ENCODE measurements at places on chromosomes 11 and 22.

- no peak for DNase-seq
Observed at GRCh38 chr11:70205766-70206165, 2.7 kb downstream of the FADD start.

- no peak for DNase-seq
Observed at GRCh38 chr11:27786864-27787263, 86.6 kb upstream of the BDNF start.

DNA sequence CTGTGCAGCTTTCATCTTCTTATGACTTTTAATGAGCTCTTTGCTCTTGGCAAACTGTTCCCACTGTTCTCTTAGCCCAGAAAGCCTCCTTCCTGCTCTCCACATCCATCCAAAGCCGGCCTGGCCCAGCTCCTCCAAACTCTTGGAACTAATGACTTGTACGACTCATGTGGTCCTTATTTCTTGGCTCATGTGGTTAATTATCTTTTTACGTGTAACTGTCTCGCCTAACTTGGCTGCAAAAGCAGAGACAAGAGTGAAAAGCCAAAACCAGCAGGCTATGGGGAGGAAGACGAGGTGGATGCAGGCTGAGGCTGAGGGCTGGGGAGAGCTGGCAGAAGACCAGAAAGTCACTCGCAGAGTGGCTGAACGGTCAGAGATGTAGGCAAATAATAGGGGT lies 5.5 kb downstream of the CSNK2A3 start:
- DNase-seq: no peak

- DNase-seq: no peak
Observed at GRCh38 chr11:13118650-13119049, 109.5 kb downstream of the RASSF10 start.

DNA sequence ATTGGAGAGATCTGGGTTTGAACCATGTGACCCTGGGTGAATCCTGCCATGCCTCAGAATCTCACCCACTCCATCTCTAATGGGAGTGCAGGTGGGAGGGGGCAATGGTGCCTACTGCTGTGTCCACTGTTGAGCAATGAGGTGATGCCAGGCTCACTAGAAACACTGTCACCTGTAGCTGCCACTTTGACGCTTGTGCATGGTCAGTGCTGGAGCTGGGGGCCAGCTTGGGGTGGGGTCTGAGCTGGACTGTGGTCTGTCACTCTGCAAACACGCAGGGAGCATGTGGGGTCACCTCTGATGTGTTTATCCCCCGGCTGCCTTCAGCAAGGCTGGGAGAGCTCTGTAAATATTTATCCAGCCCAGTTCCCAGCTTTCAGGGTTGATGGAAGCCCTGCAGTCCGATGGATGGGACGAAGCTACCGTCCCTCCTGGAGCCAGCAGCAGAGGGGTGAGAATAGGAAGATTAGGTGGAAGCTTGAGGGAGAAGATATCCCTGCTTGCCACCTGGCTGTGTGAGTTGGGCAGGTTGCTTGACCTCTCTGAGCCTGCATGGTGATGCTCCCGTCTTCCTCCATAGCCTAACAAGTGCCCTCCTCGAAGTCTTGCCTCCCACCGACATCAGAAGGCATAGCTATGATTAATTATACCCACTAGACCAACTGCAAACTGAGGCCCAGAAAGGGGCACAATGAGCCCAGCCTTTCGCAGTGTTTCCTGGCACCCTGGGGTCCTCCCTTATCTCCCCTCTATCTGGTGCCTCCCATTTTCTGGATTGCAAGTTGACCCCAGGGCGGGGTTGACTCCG lies 1.7 kb downstream of the MMP11 start:
- no peak for DNase-seq

DNA sequence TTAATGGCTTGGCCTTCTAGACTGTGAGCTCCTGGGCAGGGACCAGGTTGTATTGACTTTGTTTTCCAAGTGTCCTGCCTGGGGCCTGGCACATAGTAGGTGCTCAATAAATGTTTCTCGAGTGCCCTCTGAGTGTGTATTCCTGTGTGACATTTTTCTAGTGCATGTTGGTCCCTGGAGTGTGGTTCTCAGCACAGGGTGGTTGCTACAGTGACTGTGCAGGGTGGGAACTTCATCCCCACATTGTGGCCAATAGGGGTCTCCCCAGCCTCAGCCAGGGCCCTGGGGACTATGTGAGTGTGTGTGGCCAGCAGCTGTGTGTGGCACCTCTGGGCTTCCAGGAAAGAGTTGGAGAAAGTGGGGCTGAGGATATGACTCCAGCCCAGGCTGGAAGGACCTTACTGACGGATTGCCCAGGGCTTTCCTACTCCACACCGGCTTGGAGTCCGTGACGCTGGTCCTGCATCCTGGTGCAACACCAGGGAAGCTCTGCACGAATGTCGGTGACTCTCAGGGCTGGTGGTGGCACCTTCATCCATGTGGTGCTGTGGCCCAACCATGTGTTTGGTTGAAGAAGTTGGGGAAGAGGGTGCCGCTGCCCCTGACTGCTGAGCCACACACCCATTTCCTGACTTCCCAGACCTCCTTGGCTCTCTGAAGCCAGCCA lies 9.0 kb upstream of the MARK2 start:
- DNase-seq: no peak

DNA sequence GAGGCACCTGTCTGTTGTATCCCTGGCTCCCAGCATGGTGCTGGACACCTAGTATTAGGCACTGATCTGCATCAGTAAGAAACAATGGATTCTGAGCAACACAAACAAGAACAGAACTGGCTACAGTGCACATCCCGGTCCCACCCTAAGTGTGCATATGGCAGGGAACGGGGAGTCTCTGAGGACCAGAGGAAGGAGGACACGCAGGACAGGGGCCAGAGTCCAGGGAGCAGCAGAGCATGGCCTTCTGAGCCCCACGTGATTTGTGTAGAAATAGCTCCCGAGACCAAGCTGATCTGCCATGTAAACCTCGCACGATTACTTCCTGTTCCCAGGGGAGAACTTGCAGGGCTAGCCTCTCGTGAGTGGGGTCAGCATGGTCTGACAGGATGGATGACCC lies 12.7 kb upstream of the SNX32 start:
- DNase-seq: no peak

GRCh38 chr11:910044-910588 lies 494 bp downstream of the CHID1 start:
- DNase-seq: no peak

DNA sequence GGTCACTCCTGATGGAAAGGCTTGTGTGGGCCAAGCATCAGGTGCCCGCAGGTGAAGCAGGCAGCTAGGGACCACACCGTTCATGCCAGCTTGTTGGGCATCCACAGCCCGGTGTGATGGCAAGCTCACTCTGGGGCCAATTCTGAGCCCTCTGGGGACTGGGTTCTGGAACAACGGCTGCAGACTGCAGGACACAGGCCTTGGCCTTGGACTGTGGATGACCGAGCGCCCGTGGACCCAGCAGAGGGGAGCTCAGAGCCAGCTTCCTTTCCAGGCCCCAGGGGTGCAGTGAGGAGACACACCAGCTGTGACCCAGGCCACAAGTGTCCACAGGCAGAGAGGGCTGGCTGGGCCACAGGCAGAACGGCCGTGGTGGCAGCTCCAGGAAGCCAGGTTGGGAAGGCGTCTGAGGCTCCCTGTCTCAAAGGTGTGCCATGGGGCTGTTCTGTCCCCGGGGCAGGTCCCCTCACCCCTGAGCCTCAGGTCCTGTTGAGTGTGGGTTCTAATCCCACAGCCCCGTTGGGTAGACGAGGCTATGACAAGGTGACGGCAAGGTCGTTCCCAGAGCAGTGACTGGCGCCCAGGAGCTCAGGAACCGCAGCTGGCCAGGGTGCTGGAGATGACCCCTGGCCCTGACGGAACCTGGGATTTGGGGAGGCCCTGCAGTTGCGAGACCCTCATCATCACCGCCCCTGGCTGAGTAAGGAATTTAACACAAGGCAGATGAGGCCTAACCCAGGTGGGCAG lies 1079.4 kb downstream of the BRD1 start:
- DNase-seq: no peak

DNA sequence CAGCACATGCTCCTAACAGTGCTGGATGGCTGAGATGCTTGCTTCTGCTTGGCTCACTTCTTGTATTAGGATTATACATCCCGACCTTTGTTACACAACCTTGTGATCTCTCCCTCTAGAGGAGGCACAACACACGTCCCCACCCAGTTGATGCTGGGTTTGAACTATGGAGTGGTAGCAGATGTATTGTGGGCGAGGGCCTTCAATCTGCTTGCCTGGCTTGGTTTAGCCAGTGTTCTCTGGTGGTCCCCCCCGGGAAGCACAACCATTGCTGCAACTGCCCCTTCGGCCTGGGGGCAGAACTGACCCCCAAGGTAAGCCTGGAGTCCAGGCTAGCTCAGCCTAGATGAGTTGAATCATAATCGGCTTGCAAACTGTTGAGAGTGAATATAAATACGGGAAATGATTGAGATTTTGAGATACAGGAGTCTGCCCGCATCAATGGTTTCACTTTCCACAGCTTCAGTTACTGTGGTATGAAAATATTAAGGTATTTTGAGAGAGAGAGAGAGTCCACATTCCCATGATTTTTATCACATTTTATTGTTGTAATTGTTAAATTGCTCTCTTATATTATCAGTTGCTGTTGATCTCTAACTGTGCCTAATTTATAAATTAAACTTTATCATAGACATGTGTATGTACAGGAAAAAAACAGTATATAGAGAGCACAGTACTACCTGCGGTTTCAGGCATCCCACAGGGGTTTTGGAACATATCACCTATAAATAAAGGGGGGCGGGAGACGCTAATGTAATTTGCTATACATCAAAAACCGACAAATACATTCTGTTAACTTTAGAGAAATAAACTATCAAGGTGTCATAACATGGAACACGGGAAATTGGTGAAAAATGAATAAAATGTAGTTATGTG lies 482.0 kb upstream of the B3GAT1 start:
- no peak for DNase-seq

- no peak for DNase-seq
Observed at GRCh38 chr11:6245536-6245935, 6.6 kb downstream of the CNGA4 start.

DNA sequence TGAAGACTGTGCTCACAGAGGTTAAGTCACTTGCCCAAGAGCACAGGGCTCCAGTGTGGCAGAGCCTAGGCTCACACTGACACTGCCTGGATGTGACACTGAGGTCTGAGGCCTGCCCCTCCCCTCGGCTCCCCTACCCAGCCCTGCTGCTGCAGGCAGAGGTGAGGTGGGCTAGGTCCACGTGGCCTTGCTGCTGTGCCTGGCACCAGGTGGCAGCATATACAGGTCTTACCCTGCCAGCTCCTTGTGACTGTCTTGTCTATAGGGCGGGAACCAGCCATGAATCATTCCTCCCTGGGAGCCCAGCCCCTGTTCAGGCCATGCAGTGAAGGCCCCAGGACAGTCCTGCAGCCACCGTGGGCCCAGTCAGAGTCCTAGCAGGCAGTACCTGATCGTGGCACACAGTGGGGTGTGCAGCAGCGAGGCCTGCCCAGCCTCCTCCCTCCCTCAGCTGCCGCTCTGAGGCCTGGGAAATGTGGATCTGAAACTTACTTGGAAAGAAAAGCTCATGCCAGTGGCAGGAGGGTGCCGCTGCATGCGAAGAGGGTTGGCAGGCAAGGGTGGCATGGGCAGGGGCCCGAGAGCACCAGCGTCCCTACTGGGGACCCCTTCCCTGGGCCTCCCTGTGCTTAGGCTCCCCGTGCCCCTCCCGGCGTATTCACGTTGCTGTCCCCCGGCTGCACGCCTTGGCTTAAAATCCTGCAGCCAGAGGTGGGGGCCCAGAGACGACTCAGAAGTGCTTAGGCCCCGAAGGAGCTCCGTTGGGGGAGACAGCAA lies 1.2 kb upstream of the CERK start:
- no peak for DNase-seq

GRCh38 chr11:45470151-45470793 lies 184.1 kb upstream of the SYT13 start:
- DNase-seq: no peak

DNA sequence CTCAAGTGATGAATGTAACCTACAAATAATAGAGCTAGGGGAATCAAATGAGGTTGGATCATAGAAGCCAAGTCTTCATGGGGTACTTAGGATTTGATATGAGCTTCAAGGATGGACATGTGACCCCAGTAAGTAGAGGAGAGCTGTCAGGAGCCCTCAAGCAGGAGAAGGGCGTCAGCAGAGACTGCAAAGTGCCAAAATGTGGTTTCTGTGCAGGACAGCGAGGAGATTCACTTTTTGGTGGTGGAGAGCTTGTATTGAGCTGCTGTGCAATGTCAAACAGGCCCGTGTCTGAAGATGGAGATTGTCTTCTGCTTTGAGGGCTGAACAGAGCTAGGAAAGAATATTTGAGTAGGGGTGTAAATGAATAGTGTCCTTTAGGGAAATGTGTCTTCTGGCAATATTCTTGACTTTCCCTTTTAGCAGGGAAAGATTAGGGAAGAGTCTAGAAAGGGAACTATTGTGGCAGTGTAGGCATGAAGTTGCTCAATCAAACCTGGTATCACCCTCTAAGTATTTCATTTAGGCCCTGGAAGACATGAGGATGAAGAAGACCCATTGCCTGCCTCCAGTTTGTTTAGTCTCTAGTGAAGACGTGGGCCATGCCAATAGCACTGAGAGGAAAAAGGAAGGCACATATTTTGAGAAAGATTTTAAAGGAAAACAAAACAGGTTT lies 31.2 kb upstream of the SORL1-AS1 start:
- no peak for DNase-seq

DNA sequence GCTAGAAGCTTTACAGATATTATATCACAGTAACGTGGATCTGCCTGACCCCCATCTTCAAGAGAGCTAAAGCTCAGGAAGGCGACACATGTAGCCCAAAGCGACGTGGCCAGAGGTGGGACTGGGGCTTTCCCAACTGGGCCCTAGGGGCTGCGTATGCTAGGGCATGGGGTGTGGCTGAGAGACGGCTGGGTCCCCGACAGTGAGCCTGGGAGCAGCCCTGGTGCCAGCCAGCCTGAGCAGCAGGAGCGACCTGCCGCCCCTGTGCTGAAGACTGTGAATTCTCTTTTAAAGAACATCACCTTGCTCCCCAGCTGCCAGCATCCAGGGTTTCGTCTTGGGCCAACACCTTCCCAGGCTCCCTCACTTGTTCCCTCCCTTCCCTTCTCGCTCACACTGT lies 32.9 kb upstream of the CYP2D6 start:
- no peak for DNase-seq

GRCh38 chr11:76768088-76768908 lies 14.9 kb upstream of the TSKU start:
- peak; percentile 62 for DNase-seq

- DNase-seq: peak; percentile 67
Observed at GRCh38 chr11:94511932-94512781, at the start of gene C11orf97. Gene C11orf97 (plus strand): TSS chr11:94512461. CDS start chr11:94512529, 68 bp downstream.

GRCh38 chr22:41540006-41540315 lies 4.3 kb downstream of the POLR3H start:
- DNase-seq: no peak

DNA sequence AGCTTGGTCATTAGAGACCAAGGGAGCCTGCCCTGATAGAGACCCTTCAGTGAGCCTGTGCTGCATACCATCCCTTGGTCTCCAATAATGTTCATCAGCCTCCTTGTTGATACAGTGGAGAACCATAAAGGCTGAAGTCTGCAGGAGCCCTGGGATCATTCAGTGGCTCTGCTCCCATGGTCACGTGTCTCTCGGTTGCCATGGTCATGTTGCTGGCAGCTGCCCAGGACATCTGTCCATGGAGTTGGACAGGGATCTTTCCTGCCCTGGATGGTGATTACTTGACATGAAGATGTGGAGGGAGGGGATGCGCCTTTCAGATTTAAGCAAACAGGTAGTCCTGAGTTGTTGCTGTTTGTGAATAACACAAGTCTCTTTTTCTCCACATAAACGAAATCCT lies 38.2 kb downstream of the CYB5R2 start:
- DNase-seq: no peak

GRCh38 chr11:13857828-13858227 lies 104.7 kb upstream of the SPON1 start:
- DNase-seq: no peak

- DNase-seq: no peak
Observed at GRCh38 chr22:45185718-45186514, 22.2 kb downstream of the NUP50 start.
